ENCODE measurements at places on chromosomes 1 and 21.

DNA sequence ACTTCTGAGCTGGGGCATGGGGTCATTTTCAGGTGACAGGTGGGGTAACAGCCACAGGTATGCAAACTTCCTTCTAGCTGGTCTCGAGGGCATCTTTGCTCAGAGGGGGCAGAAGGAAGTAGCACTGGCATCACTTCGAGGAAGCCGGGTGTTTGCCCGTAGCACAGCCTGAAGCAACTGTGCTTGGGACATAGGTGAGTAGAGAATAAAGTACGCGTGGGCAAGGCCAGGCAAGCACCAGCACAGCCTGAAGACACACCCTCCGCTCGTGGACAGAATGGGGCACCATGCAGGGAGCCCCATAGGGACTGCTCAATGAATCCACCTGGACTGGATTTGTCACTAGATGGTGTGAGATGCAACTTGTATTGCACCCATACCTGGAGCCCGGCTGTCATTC is 167.1 kb downstream of the KCNJ6 start:
- no peak for DNase-seq

DNA sequence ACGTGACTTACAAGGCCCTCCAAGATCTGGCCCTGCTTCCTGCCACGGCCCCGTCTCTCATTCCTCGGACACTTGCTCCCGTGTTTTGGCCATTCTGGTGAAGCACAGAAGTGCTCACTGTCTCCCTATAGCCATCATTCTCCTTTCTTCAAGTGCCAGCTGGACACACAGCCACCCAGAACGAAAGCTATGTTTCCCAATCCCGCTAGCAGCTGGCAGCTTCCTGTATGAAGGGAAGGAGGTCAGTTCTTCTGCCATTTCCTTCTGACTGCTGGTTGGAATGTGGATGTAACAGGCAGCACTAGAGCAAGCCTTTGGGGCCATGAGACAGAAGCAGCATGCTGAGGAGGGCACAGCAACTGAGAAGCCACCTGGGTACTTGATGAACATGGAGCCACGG is 82.8 kb downstream of the TGFBR3 start:
- DNase-seq: no peak

- DNase-seq: no peak
Measured at GRCh38 chr1:19154876-19155275, 55.2 kb downstream of the UBR4 start.

DNA sequence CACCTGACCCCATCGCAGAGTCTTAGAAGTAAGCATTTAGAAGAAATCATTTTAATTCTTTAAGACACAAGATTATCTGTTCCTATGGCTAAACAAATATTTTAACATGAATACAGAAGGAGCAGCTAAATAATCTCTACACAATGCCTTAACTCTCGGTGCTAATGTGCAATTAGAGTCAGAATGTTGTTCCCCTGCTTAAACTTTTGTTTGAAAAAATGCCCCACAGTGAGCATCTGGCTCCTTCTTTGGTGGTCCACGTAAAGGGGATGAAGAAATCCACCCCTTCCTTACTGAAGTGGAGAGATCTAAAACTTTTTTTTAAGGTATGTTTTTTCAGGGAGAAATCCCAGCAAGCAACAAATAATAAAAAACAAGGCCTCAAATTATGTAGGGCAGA is 55.2 kb downstream of the SLC45A1 start:
- DNase-seq: no peak

DNA sequence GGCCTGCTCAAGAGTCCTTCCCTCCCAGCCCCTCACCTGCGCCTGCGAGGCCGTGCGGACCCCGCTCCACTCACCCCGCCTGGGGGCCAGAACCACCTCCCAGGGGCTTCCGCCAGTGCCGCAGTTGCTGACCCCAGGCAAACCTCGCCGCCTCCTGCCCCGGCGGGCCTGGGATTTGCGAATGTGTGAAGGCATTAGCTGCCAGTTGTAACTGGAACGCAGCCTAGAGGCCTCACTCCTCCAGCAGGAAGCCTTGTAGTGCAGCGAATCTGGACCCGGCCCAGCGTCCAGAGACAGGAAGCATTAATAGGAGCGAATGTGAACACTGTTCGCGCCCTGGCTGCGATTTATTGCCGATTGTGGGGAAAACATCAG is 140.9 kb upstream of the ARHGEF16 start:
- DNase-seq: no peak

GRCh38 chr1:1430114-1430982 is 5.1 kb upstream of the VWA1 start:
- DNase-seq: no peak

DNA sequence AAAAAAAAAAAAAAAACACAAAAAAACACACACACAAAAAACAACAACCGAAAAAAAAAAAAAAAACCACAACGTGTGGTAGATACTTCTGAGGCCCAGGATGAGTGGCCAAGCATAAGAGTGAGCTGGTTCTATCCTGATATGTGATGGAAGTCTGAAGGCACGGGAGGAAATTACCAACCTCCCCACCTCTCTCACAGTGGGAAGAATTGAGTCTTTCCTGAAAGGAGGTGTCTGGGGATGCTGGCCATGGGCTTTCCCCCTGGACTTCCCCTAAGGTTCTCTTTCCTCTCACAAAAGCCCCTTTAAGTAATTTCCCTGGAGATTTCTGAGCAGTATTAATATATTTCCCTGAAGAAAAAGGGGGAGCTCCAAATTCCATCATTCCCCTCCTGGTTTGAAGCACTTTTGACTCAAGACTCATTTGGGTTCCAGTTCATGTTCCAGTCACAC is 5.2 kb downstream of the TMCC2 start:
- no peak for DNase-seq

GRCh38 chr1:206847337-206847834 is 18.0 kb upstream of the IL20 start:
- DNase-seq: no peak

DNA sequence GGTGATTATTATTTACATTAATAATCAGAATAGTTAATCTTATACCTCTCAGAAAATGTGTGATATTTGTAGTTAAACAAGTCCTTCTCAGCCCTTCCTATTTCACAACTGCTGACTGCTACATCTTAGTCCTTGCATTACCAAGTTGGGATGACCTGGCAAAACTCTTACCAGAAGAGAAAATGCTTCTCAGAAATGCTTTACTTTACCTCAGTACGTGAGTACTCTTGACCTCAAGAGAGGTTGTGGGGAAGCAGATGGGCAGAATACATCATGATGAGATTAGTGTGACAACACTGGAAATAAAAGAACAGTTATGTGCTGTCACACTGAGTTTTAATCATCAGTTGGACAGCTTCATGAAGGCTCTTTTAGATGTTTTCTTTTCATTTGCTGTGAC is 16.2 kb downstream of the CFAP126 start:
- no peak for DNase-seq

GRCh38 chr21:22120616-22121266 is 1122.5 kb downstream of the NCAM2 start:
- DNase-seq: no peak

DNA sequence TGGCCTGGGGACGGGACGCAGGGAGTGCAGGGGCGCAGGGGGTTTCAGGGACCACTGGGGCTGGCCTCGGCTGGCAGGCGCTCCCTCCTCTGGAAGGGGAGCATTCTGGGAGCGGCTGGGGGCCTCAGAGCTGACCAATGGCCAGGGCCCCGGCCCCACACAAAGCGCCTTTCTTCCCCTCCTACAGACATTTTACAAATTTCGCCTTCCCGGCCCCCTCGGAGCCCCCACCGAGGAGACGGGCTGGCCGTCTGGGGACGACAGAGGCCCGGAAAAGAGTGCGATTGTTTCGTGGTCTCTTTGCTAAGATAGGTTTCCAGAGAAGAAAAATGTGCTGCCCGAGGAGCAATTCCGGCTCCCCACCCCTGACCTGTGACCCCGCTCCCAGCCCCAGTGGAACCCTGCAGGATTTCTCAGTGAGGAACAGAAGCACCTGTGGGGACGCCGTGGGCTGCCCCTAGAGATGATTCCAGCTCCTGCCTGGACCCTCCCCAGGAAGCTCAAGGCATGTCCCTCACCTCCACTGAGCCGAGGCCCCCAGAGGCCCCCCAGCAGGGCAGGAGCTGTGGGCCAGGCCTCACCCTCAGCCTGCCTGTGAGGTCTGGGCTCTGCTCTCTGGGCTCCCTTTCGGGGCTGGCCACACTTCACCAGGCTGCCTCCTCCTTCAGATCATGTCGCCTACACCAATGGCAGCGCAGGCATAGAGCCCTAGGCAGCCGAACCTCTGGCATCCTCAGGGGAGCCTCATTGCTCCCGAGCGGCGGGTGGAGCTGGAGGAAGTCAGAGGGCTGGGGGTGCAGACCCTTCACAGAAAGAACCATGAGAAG is 15.0 kb upstream of the PLEKHG5 start:
- DNase-seq: no peak

- DNase-seq: no peak
Measured at GRCh38 chr1:7313081-7313546, 458.0 kb upstream of the VAMP3 start.

GRCh38 chr1:228058172-228058948 is 24.1 kb upstream of the ARF1 start:
- DNase-seq: no peak
